ENCODE measurements at places on chromosomes 6 and 20. TPM values are rescaled to one million over a fixed set of nuclear protein-coding genes. Genes with fewer than 3 reads are reported as not detected.

The GTSF1L gene
- polyA plus RNA-seq: 0.25 TPM

The EPHA7 gene
- not detected for polyA plus RNA-seq

The C6orf132 gene
- 0.08 TPM for polyA plus RNA-seq

The BPI gene
- polyA plus RNA-seq: not detected

The EPB41L1 gene
- polyA plus RNA-seq: not detected

The CGA gene
- polyA plus RNA-seq: not detected

The SH3BGRL2 gene
- 1.3 TPM for polyA plus RNA-seq

The CARMIL1 gene
- polyA plus RNA-seq: 1.9 TPM

The THBD gene
- polyA plus RNA-seq: not detected

The SGK2 gene
- not detected for polyA plus RNA-seq

The RUNX2 gene
- 44.3 TPM for polyA plus RNA-seq

The ALDH8A1 gene
- 0.25 TPM for polyA plus RNA-seq

The FABP7 gene
- not detected for polyA plus RNA-seq

The PHACTR1 gene
- polyA plus RNA-seq: 0.16 TPM

The GABRR2 gene
- polyA plus RNA-seq: not detected

The PSORS1C2 gene
- polyA plus RNA-seq: not detected

The SASH1 gene
- not detected for polyA plus RNA-seq

All from naive thymus-derived CD8-positive, alpha-beta T cell (primary cell).